ENCODE measurements at places on chromosomes 12 and 14.

DNA sequence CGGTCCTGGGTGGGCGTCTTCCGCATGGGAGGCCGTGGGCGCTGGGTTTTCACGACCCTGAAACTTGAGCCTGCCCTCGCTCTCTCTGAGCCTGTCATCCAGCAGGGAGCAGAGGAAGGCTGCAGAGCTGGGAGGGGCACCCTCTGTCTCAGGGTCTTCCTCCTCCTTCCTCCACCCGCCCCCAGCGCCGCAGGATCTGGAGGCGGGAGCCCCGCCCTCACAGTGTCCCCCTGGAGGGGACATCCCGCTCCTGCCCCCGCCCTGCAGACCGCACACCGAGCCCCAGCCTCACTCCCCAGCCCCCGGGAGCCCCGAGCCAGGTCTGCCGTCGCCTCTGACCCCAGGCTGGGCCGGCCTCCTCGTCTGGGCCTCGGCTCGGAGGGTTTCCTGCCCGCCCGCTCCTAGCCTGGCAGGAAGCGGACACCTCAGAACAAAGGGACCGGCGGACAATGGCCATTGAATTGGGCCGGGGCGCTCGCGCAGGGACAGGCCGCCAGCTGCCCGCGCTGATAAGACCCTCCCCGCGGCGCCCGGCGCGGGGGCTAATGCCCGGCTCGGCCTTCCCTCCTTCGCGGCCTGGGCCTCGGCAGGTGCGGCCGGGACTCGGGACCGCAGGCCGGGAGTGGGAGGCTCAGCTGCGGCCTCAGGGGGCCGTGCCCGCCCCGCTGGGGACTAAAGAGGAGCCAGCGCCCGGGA is 15.3 kb upstream of the NUDT14 start:
- DNase-seq, result no peak

- DNase-seq, result no peak
These were observed 305.3 kb downstream of the LRIG3 start for GRCh38 chr12:58615047-58615446.

DNA sequence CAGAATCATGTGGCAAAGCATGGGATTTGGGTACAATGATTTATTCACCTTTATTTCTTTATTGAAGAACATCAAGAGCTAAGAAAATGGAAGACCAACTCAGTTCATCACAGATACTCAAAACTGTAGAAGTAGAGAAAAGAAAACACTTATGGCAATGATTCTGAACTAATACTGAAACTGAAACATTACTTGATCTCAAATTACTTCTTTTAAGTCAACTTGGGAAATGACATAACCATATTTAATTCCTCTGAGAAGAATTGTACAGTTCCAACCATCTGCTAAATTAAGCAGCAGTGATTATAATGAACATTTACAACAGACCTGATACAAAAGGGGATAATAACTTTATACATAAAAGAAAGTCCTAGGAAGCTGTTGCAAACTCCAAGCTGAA is 466.5 kb downstream of the TMTC2 start:
- DNase-seq, result no peak

- no peak for DNase-seq
These were observed 10.6 kb upstream of the SPPL3 start for GRCh38 chr12:120914794-120915193.

DNA sequence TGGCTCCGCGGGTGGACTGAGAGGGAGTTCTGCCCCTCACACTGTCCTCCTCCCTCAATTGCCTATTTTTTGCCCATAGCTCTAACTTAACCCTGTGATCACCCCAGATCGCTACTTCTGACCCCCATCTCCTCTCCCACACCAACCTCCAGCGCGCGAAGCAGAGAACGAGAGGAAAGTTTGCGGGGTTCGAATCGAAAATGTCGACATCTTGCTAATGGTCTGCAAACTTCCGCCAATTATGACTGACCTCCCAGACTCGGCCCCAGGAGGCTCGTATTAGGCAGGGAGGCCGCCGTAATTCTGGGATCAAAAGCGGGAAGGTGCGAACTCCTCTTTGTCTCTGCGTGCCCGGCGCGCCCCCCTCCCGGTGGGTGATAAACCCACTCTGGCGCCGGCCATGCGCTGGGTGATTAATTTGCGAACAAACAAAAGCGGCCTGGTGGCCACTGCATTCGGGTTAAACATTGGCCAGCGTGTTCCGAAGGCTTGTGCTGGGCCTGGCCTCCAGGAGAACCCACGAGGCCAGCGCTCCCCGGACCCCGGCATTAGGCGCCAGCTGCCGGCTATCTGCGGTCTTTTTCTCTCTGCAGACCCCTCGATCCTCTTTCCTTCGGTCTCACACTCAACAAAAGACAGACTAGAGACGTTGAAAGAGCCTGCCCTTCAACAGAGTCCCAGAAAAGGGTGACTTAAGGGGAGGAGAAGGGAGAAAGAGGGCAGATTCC is 3.0 kb upstream of the TBX3 start:
- DNase-seq, result no peak

Measured in activated effector memory CD4-positive, alpha-beta T cell treated with Interleukin-2 at 50 U/mL for 16 hours (primary cell).